RCC 7860 (cell line): ENCODE measurements at places on chromosomes 7 and 10.

GRCh38 chr7:123148813-123149212 is 51.0 kb downstream of the SLC13A1 start:
- DNase-seq = no peak

DNA sequence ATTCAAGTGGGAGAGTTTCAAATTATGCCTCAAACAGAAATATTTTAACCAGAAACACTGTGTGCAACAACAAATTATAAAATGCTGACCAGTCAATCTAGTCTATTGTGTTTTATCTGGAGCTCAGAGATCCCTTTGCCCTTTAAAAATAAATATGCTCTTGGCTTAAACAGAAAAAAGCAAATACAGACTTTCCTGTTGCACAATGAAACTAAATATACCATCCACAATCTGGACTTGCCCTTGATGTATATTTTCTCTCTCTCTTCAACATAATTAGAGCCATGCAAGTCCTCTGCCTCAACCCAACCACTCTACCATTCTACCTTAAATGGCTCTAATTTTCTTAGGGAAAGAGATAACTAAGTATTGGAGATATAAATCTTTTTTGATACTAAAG is 34.9 kb downstream of the ASAH2 start:
- no peak for DNase-seq

GRCh38 chr7:110309941-110310340 is 781.0 kb upstream of the LRRN3 start:
- no peak for DNase-seq

DNA sequence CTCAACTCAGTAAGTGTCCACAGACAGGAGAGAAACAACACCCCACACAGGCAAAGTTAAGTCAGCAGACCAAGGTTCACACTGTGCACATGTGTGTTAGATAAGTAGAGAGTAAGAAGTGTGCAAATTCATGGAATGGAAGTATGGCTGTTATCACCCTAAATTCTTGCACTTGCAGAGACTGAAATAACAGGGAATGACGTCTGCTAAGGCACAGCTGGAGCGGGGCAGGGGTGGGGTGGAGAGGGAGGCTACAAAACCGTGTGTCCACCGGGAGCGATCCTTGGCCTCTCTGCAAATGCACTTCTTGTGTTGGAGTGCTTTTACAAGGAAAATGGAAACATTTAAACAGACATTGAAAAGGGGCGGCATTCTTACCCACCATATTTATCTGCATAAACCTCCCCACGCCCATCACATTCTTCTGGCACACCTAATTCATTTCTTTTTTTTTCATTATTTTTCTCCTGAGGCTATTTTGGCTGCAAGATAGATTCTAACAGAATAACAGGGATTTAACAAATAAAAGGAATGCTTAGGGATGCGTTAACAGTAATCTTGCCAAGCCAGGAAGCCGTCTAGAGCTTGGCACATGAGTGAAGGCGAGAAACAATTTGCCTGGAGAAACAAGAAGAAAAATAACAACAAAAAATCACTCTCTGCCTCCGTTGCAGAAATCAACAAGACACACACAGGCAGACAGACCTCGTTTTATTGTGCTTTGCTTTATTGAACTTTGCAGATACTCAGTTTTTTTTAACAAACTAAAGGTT is 30.1 kb downstream of the TNS3 start:
- DNase-seq = no peak

DNA sequence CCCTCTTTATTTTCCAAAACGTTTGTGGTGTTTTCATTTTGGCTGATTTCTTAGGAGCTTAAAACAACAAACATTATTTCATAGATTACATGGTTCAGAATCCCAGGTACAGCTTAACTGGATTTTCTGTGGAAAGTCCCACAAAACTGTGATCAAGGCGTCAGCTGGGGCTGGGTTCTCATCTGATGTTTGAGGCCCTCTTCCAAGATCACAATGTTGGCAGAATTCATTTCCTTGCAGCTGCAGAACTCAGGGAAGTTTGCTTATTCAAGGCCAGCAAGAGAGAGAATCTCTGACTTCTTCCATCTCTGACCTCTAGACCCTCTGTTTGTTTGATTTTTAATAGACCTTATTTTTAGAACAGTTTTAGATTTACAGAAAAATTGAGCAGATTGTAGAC is 108.4 kb upstream of the AGK start:
- DNase-seq = no peak

GRCh38 chr10:80187060-80187459 is 18.3 kb downstream of the ANXA11 start:
- DNase-seq = no peak
